ENCODE measurements at places on chromosomes 11 and 22. TPM values are rescaled to one million over a fixed set of nuclear protein-coding genes. Genes with fewer than 3 reads are reported as not detected.

GRCh38 chr22:30902496-30903357, 65.8 kb downstream of the MORC2 start:
- no peak for DNase-seq

DNA sequence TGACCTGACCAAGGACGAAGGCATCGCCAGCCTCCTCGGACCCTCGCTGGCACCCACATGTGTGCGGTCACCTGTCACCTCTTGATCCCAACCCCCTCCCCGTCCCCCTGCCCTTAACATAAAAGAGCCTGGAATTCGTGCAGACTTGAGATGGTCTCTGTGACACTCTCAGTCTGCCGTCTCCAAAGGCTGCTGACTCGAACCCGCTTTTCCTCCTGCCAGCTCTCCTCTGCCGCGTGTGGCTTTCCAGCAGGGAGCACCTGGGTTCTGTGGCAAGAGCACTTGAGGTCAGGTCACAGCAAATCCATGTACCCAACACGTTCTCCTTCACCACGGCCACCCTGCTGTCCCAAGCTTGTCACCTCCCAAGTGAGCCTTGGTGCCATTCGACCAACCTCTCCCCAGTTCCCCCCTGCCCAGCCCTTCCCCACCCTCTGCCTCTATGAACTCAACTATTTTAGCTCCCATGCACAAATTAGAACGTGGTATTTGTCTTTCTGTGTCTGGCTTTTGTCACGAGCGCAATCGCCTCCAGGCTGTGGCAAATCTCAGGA, 207.6 kb downstream of the BRD1 start:
- peak; percentile 51 for DNase-seq

GRCh38 chr22:25567251-25567675, 2.8 kb downstream of the GRK3 start:
- DNase-seq = no peak

DNA sequence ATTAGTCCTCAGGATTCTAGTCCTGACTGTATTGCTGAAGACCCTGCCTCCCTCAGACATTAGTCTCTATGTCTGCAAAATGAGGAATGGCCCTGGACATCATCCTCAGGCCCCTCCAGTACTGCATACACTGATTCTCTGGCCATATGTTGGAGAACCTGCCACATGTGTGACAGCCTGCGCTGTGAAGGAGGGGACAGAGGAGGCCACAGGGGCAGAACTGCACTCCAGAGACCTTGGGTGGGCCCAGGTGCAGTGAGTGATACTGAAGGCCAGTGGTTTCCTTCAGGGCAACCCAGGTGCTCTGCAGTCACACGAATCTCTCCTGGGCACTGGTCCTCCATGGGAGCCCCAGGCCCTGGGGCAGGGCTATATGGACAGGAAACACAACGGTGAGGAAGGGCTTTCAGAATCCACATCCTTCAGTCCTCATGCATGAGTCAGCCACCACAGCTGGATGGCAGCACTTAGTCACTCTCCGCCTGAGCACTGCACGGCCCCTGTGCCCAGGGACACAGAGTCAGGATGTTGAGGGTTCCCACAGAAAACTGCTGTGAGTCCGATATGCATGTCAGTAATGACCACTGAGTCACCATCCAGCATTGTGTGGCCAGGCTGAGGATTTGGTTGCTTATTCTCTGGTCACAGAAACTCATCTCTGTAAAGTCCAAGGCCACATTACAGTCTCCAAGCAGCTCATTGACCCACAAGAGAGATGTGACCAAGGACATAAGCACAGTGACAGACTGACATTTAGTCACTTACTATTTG, 39.7 kb downstream of the ME3 start:
- no peak for DNase-seq

DNA sequence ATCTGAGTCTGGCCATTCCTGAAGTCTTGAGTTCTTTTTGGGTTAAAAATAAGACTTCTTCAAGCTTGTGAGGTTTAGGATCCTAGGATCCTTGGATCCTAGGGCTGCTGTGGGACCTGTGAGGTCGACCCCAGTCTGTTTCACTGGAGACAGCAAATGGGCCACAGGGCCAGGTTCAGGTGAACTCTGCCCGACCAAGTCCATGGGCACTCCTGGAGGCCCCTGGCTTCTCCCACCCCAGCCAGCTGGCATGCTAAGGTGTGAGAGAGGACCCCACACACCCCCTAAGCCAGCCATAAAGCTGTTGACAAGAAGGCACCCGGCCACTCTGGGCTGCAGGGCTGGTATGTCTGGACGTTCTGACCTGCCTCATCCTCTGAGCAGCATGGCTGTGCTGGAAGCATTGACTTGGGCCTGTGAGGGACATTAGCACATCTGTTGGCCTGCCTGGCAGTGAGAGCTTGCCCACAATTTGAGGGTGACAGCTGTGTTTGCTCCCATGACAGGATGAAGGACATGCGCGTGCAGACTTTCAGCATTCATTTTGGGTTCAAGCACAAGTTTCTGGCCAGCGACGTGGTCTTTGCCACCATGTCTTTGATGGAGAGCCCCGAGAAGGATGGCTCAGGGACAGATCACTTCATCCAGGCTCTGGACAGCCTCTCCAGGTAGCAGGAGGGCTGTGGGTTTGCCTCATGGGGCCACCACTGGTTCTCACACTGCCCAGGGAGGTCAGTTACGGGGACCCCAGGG, 16.0 kb downstream of the CLDN5 start:
- no peak for DNase-seq

- DNase-seq = no peak
These were observed 916 bp downstream of the GNG3 start for GRCh38 chr11:62708392-62708791.

- DNase-seq = peak; percentile 77
These were observed 1.1 kb downstream of the USP35 start for GRCh38 chr11:78189851-78190250.

Gene F2
- 0.23 TPM for total RNA-seq

Gene EWSR1
- 181 TPM for total RNA-seq
